Stimulated activated CD8-positive, alpha-beta memory T cell treated with anti-CD3 and anti-CD28 coated beads, Interleukin-7, amount 100 ng/mL, for 4 hours (primary cell): ENCODE measurements at places on chromosomes 2 and 18.
A peak's percentile ranks its signal among the peaks of the same experiment; 100 is the strongest.

DNA sequence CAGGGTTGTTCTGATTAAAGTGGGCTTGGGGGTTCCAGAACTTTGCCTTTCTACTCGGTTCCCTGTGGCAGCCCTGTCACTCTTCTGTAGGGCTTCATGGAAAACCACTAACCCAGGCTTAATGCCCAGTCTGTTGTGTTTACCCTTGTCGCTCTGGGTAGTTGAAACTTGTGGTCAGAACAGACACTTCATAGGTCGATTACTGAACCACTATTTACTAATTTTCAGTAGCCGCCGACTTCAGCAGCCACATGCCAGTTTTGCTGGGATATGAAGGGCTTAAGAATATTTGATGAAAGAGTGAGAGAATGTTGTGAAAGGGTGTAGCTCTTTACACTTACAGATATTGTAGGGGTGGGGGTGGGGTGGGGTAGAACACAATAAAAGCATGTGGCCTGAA is 362.3 kb downstream of the RND3 start:
- DNase-seq, result no peak

DNA sequence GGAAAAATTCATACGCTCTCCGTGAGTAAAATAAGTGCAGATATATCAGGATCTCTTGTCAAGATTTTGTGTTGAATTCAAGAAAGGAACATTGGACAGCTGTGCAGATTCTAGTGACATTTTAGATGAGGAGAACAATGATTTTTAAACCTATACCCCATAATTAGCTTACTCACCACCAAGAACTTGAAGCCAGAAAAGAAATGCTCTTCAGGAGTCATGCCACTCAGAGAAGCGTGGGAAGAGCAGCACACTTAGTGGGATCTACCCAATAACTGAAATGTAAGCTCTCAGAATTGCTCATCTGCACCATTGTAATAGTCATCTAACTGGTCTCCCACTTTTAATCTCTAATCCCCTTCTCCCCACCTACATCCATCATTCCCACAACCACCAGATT is 9.2 kb upstream of the ERMN start:
- no peak for DNase-seq

DNA sequence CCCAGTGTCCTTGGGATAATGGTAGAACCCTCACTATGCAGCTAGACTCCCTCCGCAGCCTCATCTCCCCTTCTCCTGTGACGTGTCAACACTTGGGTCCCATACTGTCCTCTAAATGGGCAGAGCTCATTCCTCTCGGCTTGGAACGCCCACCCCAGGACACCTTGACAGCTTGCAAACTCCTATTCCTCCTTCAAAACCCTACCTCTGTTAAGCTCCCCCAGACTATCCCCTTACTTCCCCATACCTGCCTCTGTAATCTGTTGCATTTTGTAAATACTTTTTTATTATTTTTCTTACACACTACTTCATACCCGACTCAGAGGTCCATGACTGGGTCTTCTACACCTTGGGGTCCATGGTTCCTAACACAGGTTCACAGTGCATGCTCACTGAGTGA is 28.0 kb downstream of the STEAP3 start:
- no peak for DNase-seq

GRCh38 chr2:38246105-38246504 is 131.0 kb downstream of the ATL2 start:
- DNase-seq, result no peak

GRCh38 chr2:67667054-67667908 is 270.1 kb downstream of the ETAA1 start:
- no peak for DNase-seq

DNA sequence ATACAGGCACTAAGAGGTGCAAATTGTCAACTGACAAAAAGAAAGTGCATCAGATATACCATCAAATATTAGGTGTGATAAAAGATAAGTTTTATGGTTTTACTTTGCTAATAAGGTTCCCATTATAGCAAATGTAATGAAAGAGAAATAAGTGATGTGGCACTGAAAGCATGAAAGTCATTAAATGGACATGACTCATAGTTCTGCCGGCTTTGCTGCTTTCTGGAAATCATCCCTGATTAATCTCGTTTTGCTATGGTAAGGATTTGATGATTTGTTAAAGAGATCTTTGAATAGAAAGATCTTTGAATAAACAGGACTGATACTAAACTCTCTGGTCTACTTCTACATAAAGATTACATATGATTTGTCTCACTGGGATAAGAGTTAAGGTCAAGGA is 72.7 kb downstream of the CLIP4 start:
- no peak for DNase-seq

- no peak for DNase-seq
Measured at GRCh38 chr2:220076734-220077133, 449.3 kb downstream of the SLC4A3 start.

- no peak for DNase-seq
Measured at GRCh38 chr2:159035790-159036411, 67.5 kb downstream of the TANC1 start.

- no peak for DNase-seq
Measured at GRCh38 chr2:238120463-238121298, 17.8 kb upstream of the KLHL30 start.

GRCh38 chr2:223954401-223954800 is 2.9 kb upstream of the MRPL44 start:
- no peak for DNase-seq

- no peak for DNase-seq
Measured at GRCh38 chr2:222050981-222051380, 247.8 kb downstream of the PAX3 start.

GRCh38 chr18:49100226-49100968 is 149.6 kb upstream of the SMAD7 start:
- no peak for DNase-seq

- no peak for DNase-seq
Measured at GRCh38 chr2:175852879-175853615, 149.0 kb downstream of the LNPK start.

DNA sequence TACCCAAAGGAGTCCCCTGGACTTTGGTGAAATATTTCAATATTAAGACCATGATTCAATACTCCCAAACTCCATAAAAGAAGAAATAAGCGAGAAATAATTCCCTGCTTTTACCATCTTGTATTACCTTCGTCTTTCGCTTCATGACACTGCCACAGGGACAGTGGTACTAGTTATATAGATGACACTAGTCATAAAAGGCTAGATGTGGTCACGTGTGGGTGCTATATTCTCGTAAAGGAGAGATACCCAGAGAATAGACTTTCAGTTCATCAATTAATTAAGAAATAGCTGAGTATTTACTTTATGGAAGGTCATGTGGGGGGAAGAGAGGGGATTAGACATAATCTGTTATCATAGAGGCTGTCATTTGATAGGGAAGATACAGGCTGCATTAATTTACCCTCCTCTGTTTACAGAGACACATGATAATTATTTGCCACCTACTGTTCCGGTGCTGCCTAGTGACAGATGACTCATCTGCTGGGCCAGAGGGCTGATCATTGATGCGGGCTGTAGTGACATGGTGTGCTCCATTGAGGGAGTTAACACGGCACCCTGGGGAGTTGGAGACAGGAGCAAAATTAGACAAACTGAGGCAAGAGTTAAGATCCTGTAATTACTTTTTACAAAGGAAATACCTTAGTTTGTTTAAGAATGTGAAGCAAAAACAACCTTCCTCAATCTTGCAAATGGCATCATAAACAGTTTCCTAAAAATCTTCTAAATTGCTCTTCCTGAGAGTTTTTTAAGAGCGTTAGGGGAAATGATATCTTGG is 78.2 kb upstream of the ITGB6 start:
- no peak for DNase-seq

GRCh38 chr18:3269241-3269913 is 7.4 kb downstream of the MYL12B start:
- DNase-seq, result no peak

- peak; percentile 80 for DNase-seq
Measured at GRCh38 chr2:230225486-230225885, at the start of gene SP140. Gene SP140 (plus strand): TSS chr2:230225736. CDS start chr2:230225845, 109 bp downstream.

- DNase-seq, result no peak
Measured at GRCh38 chr2:85540133-85540648, 1.2 kb downstream of the MAT2A start.

DNA sequence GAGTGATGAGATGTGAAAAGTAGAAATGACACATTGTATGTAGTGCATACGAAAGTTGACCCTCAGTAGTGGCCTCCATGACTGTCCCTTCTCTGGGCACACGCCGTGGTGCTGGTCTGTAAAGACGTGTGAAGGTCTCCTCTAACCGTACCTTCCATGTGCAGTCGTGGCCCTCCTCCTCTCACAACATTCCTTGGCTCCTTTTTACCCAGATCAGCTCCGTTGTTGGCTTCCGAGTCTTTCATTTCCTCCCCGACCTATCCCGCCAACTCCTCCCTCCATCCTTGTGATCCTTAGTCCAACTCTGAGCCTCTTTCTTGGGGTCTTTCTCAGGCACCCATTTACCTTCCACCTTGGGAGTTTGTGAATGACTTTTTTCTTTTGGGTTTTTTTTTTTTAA is 160.4 kb upstream of the BCL2L11 start:
- DNase-seq, result no peak

DNA sequence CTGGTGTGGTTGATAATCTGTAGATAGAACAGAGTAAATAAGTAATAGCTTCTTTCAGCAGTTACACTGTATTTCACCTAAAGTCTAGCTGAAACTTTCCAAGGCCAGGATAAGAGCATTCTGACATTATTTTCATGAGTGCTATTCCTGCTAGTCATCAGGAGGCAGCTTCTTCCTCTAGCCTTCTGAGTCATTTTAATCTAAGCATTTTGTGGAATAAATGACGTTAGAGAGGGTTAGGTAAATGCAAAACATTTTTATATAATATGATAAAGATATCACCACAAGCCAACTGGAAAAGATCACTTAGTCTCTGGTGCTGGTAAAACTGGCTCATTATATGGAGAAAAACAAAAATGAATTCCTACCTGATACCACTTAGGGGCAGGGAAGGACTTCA is 138.5 kb downstream of the MEP1B start:
- no peak for DNase-seq
